Cerebellar nuclear complex (tissue), 1 donor: ENCODE measurements at places on chromosomes 4 and X.

- no peak for DNase-seq
Observed at GRCh38 chr4:107035819-107036583, at the start of gene DKK2. TSS of gene DKK2 (minus strand) at chr4:107036313. CDS start at chr4:107035591, 722 bp downstream.

DNA sequence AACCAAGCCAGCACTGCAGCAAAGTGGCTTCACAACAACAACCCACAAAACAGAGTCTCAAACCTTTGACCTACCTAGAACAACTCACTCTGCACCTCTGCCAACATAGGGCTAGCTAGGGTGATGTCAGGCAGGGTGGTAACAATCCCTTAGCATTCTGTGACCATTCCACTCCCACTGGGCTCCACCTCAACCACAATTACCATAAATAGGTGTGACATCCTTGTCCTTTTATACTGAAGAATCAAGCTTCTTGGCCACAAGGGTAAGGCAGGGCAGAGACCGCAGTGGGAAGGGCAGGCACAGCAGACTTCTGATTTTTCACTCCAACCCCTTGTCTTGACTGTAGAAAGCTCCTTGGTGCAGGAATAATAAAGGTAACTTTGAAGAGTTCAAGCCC lies 795.4 kb upstream of the DIAPH2 start:
- no peak for DNase-seq

DNA sequence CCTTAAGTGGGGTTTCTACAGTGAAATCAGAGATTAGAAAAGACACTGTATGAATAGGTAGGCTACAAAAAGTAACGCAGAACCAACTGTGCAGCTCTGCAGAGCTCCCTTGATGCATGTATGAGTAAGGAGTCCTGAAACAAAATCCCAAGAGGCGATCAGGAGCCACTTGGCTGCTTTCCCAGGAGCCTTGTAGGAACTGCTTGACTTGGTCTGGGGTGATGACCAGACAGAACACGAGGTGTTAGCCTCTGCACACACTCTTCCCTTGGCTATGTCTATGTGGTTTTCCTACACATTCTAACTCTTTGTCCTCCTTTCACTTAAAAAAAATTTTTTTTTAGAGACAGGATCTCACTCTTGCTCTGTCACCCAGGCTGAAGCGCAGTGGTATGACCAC lies 22.8 kb upstream of the AP1S2 start:
- DNase-seq = no peak

DNA sequence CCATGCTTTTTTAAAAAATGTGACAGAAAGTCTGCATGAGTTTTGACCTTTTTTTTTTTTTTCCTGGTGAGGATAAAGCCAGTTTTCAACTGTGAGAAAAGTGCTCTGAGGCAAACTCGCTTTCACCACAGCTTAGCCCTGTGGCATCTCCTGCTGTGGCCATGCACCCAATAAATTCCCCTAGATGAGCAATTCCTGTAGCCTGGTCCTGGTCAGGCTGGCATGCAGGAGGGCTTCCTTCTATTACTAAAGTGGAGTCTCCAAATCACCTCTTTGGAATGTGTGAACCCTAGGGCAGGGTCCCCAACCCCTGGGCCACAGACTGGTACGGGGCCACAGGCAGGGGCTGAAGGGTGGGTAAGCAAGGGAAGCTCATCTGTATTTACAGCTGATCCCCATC lies 265.4 kb downstream of the RAPGEF2 start:
- no peak for DNase-seq

GRCh38 chr4:23006756-23007155 lies 314.0 kb downstream of the GBA3 start:
- DNase-seq = no peak

DNA sequence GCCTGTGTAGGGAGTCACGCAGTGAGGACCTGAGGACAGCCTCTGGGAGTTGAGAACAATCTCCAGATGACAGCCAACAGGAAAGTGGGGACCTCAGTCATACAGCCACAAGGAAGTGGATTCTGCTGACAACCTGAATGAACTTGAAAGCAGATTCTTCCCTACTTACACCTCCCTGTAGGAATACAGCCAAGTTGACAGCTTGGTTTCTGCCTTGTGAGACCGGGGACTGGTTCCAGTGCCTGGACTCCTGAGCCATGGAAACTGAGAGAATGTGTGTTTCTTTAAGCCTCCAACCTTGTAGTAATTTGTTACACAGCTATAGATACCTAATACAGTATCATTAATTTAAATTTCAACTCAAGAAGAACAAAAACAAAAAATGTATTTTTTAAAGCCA lies 107.5 kb downstream of the CNKSR2 start:
- no peak for DNase-seq

GRCh38 chrX:112961981-112962380 lies 121.3 kb upstream of the AMOT start:
- no peak for DNase-seq

DNA sequence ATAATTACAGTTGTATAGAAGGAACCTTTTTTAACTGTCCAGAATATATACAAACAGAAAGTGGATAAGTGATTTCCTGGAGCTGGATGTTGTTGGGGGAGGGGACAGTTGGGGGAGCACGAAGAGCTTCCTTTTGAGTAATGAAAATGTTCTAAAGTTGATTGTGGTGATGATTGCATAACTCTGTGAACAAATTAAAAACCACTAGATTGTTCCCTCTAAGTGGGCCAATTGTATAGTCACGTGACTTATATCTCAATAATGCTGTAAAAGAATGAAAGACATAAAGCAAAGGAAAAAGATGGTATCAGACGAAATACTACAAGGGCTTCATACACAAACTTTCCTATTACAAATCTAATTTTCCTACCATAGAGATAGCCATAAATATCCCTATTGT lies 2.7 kb downstream of the CT55 start:
- no peak for DNase-seq

DNA sequence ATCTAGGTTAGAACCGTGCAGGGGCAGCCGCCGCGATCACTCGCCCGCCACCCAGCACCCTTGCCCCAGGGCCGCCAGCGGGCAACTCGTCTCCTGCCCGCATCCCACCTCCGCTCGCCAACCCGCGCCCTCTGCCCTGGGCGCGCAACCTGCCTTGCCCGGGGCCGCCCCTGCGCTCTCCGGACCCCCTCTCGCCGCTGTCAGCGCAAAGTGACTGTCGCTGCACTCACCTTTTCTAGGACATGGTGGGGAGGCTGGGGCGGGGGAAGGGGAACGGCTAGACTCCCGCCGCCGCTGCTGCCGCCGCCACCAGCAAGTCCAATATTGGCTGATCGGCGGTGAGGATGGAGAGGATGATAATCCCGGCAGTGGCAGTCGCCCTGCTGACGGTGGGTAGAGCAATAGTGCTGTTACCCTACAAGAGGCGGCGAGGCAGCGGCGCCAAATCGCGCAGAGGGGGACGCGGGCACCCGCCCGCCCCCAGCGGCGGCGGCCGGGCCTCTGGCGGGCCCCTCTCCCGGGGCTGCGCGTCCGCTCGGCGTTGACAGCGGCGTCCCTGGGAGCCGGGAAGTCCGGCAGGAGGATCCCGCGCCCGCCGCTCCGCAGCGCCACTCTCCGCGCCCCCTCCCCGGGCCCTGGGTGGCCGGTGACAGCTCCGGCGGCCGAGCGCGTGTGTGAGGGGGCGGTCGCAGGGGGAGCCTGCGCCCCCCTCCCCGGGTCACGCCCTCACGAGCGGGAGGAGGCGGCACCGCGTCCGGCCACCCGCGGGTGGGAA lies 2.3 kb upstream of the NR3C2 start:
- no peak for DNase-seq

DNA sequence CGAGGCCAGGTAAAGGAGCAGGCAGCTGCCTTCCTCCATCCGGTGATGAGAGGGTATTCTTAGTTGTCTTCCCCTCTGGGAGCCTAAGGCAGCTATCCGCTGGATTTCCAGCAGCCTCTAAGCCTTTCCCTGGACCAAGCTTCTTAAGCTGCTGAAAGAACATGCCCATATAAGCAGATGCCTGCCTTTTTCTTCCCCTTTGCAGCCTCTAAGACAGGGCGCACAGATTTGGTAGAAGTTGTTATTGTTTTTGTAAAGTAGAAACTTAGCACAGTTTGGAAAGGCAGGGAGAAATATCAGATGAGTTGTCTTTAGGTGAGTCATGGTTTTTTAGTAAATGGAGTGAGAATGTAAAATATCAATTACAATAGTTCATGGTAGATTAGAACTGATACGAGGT lies 210.8 kb downstream of the ARHGAP10 start:
- DNase-seq = no peak

DNA sequence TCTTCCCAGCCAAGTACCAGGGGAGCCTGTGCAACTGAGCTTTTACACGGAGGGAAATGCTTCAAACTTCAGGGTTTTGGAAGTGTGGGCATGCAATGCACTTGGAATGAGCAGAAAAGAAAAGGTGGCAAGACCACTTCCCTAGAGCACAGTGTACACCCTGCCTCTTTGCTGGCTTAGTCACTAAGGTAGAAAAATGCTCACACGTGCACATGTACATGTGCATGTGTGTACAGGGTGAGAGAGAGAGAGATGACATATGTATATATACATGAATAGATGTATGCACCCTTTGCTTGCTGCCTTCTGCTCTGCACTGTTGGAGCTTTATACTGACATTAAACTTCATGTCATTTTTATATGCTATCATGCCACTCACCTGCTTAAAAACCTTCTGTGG lies 7.9 kb upstream of the KLF3 start:
- DNase-seq = no peak

GRCh38 chr4:159017323-159018026 lies 85.4 kb upstream of the RAPGEF2 start:
- DNase-seq = no peak

DNA sequence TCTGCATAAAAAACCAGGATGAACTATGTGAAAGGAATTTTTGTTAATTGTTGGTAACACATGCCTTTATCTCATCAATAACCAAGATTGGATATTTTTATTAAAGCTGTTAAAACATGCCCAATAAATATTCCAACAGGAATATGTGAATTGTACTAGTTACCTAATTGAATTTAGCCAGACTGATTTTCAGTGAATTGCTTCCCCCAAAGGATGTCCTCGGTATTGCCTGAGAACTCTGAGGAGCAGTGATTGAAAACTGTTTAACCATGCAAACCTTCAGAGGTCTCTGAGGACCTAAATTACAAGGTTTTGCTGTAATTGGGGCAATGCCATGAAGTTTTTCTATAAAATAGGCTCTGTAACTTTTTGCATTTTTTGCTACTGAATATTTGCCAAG lies 66.6 kb downstream of the BLTP1 start:
- no peak for DNase-seq

DNA sequence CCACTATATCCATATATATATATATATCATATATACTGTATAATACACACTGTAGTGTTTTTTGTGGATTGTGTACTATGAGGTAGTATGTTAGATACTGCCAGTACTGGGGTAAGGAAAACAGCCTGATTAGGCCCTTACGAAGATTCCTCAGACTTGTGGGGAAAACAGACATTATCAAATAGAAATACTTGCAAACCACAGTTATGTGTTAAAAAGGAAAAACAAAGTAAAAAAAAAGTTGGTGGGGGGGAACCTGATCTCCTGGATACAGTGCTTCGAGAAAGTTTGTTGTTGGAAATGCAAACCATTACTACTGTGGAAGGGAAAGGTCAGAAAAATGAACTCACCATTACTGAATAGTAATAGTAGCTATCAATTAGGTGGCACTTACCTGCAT lies 53.0 kb downstream of the PKD2 start:
- DNase-seq = no peak

DNA sequence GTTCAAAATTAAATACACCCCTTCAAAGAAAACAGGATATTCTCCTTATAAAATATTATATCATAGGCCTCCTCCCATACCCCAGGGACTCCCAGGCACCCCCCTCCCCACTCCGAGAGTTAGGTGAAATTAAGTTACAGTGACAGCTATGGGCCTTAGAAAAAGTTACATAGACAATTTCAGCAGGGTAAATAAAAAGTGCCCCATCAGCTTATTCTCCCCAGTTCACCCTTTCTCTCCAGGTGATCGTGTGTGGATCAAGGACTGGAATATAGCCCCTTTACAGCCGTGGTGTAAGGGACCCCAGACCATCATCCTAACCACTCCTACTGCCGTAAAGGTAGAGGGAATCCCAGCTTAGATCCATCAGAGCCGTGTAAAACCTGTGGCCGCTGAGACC lies 147.6 kb upstream of the FGF16 start:
- no peak for DNase-seq

- DNase-seq = no peak
Observed at GRCh38 chrX:73647212-73647611, 84.2 kb downstream of the CHIC1 start.

- no peak for DNase-seq
Observed at GRCh38 chr4:8200302-8200975, 1.3 kb downstream of the SH3TC1 start.
